Stimulated activated CD8-positive, alpha-beta memory T cell treated with anti-CD3 and anti-CD28 coated beads, Interleukin-15, amount 100 ng/mL, for 24 hours (primary cell): ENCODE measurements at places on chromosomes 1 and 21.

GRCh38 chr1:52424813-52425212, 20.4 kb downstream of the PRPF38A start:
- DNase-seq, result no peak

DNA sequence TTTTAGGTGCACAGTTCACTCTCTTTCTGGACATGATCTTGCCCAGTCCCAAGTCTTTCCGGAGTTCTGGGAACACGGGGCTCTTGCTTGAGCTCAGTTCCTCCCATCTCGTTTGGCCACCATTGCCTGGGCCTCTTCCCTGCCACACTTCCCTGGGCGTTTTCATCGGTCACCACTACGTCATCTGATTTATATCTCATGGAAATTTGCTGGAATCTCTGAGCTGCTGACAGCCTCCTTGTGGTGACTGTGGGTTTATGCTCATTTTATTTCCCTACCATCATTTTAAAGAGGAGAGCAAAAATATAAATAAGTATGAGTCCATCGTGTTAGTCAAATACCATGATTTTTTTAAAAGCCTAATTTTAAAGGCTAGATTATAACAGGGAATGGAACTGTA, 449.1 kb upstream of the KAZN start:
- DNase-seq, result no peak

GRCh38 chr1:221756830-221757551, 15.1 kb upstream of the DUSP10 start:
- DNase-seq, result no peak

DNA sequence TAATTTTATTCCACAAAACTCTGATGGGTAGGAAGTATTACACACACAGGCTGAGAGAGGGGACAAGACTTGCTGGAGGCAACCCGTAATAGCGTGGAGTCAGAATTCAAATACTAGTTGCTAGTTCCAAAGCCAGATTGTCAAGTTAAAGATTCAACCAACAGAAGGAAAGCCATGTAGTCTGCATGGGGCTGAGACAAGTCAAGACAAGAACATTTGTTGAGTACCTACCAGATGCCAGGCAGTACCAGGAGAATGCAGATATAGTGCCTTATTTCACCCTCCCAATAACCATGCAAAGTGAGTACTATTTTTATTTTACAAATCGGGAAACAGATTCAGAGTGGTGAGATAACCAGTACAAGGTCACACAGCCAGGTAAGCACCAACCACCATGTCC, 110.4 kb upstream of the SPATA6 start:
- DNase-seq, result no peak

- no peak for DNase-seq
Measured at GRCh38 chr1:109383854-109384253, 13.9 kb downstream of the SORT1 start.

GRCh38 chr1:40309374-40310128, 7.5 kb downstream of the COL9A2 start:
- no peak for DNase-seq

DNA sequence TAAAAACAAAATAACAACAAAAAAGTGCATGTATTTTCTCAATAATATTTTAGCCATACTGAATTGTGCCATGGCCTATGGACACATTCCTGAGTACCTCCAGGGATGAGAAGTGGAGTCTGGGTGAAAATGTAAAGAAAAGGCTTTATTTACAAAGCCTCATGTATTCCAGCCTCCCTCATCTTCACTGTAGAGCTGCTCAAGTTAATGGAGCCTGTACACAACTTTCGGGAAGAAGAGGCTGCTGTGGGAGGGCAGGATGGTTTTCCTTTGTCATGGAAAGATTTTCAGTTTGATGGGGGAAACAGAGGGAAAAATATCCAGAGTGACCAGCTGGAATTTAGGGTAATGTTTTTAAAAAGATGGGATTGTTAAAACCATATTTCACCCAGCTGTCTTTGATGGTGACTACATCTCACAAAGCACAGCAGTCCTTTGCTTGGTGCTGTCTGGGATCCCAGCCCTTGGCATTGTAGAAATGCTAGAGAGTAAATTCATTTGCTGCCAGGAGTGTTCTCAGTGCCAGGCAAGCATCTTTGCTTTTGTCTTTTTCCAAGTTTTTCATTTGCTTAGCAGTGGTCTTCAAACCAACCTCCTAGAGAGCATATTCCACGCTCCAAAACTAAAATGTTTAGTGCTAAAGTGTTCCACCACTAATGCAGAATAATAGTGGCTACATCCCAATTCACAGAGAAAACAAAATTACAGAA, 54.9 kb downstream of the DPT start:
- DNase-seq, result no peak

- DNase-seq, result no peak
Measured at GRCh38 chr21:45607909-45608295, 35.6 kb upstream of the PCBP3 start.

DNA sequence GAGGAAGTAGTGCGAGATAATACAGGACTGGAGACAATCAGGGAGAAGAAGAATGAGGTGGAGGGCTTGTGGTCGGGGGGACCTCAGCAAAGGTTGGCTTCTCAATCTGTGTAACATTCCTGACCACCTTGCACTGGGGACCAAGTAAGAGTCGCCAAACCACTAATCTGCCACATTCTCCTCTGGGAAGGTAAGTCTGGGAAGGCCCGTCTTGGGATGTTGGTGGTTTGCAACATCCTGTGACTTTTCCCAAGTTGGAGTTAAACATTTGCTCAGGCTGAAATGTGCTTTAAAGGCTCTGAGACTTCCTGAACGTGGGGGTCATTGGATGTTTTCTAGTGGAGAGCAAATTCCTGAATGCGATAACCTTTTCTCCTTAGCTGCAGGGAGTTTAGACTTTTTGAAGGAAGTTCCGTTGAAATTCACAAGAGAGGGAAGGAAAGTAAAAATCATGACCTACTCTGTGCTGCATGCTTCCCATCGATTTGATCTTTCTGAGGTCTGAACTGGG, 325.9 kb downstream of the RPS6KC1 start:
- DNase-seq, result no peak

DNA sequence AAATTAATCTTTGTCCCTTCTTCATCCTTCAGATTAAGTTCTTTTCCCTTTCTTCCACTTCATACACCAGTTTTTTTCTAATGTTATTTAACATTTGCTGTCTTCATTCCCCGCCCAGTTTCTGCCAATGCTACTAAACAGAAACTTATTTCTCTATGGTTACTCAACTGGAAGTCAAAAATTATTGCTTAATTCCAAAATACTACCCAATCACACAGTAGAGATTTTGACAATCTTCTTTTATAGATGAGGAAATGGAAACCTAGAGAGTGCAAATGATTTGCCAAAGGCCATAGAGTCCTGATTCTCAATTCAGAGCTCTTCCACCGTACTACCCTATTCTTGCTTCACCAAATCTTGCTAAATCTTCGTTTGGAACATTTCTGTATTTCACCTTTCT, 58.1 kb upstream of the SH3GLB1 start:
- no peak for DNase-seq

- no peak for DNase-seq
Measured at GRCh38 chr21:41655259-41655658, 111.6 kb downstream of the RIPK4 start.

DNA sequence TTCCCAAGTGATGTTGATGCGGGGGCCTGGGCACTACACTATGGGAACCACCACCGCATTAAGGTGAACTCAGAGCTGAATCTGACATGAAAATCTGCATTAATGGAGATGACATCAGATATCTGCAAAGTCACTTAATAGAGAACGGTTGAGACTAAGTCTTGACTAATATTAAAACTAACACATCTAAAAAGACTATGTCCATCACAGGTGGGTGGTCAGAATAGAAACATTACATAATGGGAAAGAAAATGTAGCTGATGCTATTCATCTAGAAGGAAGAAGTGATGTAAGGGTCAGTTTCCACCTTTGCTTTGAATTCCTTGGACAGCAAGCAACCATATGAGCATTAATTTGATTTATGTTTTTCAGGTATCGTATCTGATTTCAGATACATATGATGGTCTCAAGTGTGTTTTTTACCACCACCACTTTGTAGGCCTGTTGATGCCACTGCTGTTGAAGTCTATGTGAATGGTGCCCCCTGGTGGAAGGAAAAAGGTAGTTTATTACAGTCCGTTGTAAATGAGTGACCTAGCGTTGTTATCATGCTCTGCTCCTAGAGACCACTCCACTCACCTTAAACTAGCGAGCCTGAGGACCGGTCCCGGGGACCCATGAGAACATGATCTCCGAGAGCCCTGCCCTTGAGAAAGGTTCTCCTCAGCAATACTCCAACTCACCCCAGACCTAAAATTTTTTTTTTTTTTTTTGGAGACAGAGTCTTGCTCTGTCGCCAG, 73.5 kb downstream of the BACH1 start:
- no peak for DNase-seq

DNA sequence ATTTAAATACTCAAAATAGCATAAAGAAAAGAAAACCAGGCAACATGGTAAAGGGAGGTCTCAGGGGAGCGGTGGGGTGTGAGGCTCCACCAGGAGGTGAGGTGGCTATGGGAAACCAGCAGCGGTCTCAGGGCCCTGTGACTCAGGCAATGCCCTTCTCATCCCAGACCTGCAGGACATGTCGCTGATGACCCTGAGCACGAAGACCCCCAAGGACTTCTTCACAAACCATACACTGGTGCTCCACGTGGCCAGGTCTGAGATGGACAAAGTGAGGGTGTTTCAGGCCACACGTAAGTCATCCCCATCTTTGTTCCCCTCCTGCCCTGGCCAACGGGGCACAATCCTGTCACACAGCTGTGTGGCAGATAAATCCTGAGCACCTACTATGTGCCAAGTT, 31.5 kb downstream of the PADI4 start:
- no peak for DNase-seq

GRCh38 chr1:3359756-3360440, 94.6 kb upstream of the ARHGEF16 start:
- no peak for DNase-seq

DNA sequence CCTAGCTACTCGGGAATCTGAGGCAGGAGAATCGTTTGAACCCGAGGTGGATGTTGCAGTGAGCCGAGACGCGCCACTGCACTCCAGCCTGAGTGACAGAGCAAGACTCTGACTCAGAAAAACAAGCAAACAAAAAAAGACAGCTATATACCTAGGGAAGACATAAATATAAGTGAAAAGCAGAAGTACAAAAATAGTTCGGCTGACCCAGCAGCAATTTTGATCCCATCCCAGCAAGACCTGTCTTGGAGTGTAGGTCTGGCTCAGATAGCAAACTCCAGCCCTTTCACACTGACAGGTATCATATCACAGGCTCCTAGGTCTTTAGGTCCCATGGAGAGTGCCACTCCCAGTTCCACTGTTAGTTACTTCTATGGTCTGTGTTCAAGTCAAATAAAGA, 14.6 kb downstream of the MTX1 start:
- no peak for DNase-seq

- DNase-seq, result no peak
Measured at GRCh38 chr1:115426231-115426771, 88.3 kb upstream of the NGF start.

- no peak for DNase-seq
Measured at GRCh38 chr1:1432951-1433803, 2.3 kb upstream of the VWA1 start.
